ENCODE measurements at places on chromosomes 12 and 14.

DNA sequence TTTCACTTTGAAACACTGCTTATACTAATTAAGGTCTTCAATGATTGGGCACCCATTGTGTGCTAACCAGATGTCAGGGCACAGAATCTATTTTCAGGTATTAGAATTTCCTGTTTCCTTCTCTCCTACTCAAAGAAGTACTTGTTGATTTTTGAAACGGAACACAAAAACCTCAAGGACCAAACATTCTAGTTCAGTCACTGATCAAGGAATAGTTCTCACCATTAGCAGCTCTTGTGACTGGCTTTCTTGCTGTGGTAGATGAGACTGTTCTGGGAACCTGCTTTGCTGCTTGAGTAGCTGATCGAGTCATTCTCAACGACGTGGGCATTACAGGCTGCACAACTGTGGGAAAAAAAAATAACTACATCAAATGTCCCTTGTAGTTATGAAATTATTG, 11.0 kb downstream of the DLGAP5 start:
- DNase-seq: no peak

- DNase-seq: no peak
Measured at GRCh38 chr12:42447371-42447786, 121.4 kb downstream of the PPHLN1 start.

- no peak for DNase-seq
Measured at GRCh38 chr14:36647824-36648753, 13.6 kb upstream of the PAX9 start.

DNA sequence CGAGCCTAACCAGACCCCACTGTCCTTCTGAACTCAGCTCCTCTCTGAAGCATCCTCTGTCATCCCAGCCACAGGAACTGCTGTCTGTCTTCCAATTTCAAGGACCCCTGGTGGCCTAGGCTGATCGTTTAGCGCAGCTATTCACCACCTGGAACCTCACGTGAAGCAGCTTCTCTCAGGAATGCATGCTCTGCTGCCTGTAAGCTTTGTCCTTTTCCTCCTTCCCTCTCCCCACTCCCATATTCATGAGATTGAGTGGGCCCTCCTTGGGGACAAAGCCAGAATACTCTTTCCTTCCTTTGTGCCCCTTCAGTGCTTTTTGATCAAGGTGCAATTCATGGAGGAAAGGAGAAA, 17.2 kb downstream of the DPF3 start:
- no peak for DNase-seq

GRCh38 chr12:83323866-83324265, 637.2 kb downstream of the TMTC2 start:
- no peak for DNase-seq

- DNase-seq: no peak
Measured at GRCh38 chr12:102234599-102234998, 37.0 kb upstream of the PMCH start.

- no peak for DNase-seq
Measured at GRCh38 chr12:47841910-47842309, 22.2 kb upstream of the HDAC7 start.

GRCh38 chr12:55624056-55624455, 12.6 kb upstream of the OR10P1 start:
- no peak for DNase-seq

DNA sequence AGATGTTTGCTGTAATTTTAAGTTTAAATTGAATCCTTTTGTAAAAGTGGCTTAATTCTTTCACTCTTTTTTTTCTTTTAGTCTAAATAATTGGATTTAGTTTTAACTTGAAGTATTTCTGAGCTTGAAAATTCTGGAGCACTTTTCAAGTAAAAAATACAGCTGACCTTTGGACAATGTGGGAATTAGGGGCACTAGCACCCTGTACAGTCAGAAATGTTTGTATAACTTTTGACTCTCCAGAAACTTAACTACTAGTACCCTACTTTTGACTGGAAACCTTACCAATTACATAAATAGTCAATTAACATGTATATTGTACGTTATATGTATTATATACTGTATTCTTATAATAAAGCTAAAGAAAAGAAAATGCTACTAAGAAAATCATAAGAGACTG, 7.8 kb downstream of the KTN1 start:
- no peak for DNase-seq

DNA sequence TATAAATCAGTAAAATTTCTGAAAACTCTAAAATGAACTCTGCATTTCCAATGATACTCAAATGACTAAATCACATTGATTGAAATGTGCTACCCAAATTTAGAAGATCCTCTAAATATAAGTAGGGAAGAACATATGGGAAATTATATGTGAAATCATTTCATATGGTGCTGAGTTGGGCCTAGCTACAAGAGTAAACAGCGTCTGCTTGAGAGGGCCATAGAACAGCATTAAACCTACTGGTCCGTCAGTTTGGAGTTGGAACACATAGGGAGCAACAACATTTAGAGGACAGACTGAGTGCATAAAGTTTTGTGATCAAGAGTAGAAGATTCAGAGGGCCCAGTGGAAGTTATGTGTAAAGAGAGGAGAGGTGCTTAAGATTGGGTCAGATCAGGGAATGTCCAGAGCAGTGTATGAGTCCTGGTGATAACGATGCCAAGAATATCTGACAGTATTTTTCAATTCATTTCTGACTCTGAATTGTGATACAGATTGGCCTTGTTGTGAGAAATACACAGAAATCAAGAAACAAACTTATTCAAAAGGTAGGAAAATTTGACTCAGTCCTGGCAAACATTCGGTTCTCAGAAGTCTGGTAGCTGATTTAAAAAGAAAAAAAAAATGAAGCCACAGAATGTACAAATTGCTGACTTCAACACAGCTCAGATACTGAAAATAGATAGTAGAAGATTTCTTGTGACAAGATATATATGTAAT, 362.2 kb downstream of the CCDC91 start:
- DNase-seq: no peak
